Left lung (tissue), 14 donors: ENCODE measurements at places on chromosomes 12 and 14. TPM values are rescaled to one million over a fixed set of nuclear protein-coding genes. Genes with fewer than 3 reads are reported as not detected.

DNA sequence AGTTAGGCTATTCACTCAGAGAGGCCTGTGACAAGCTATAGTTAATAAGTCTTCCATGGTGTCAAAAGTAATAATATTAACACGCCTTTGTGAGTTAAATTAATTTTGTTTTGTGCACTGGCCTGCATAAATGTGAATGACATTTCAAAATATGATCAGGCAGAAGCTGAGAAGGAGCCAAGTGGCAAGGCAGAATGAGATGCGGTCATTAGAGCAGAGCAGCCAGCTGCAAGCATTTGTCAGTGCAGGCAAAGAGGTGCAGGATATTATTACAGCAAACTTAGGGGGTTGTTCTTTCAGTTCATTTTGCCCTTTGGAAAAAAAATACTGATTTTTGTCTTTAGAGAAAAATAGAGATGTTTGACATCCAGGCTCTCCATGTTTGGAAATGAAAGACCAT is 364.5 kb downstream of the PAWR start:
- no peak for DNase-seq

Gene PLBD1
- polyA plus RNA-seq: 26.3 TPM

DNA sequence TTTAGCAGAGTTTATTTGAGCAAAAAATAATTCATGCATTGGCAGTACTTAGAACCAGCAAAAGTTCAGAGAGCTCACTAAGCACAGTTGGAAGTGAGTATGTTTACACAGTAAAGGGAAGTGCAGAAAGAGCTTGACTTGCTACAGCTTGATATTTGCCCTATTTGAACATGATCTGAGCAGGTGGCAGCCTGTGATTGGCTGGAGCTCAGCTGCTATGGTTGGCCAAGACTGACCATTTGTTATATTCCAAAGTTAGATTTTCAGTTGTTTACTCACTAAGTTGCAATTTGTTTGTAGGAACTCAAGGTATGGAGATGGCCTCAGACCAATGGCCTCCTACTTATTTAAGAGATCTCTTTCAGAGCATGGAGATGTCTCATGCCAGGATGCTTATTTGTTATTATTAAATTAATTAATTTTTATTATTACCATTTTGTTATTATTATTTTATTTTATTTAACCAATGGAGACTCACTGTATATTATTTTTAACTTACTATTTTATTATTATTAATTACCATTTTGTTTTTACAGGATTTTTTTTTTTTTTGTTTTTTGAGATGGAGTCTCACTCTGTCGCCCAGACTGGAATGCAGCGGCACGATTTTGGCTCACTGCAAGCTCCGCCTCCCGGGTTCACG is 49.0 kb downstream of the ATP23 start:
- DNase-seq: no peak

- no peak for DNase-seq
Measured at GRCh38 chr12:129298921-129299320, 445.6 kb downstream of the GLT1D1 start.

Gene ASIC1
- 8.8 TPM for polyA plus RNA-seq

Gene C12orf42
- polyA plus RNA-seq: not detected

Gene TMEM119
- 44.4 TPM for polyA plus RNA-seq

Gene SLCO1B1
- polyA plus RNA-seq: not detected

Gene ZC2HC1C
- 5.7 TPM for polyA plus RNA-seq

DNA sequence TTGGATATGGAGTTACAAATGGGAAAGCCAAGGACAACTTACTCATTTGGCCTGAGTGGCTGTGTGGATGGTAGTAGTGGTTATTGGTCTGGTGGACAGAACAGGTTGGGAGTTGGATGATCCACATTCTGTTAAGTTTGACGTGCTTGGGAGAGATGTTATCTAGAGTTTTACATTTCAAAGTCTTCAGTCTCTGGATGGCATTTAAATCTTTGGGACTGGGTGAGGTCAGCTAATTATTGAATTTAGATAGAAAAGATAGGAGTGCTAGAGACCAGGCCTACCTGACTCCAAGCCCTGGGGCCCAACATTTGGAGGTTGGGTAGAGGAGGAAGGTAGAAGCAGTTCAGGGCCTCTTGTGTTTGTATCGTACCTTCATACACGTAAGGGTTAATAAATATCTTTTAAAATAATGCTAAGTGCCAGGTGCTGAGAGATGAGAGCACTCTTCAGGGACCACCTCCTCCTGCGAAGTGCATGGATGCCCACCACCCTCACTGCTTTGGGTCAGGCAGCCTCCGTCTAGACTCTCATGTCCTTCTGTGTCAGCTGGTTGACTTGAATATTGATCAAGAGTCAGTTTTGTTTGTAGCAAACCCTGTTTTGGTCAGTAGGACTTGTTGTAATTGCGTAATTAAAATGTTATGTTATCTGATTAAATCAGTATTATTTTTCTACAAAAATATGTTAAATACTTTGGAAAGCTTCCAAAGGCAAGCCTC is 460.4 kb upstream of the RGS6 start:
- DNase-seq: no peak

Gene DBX2
- not detected for polyA plus RNA-seq

DNA sequence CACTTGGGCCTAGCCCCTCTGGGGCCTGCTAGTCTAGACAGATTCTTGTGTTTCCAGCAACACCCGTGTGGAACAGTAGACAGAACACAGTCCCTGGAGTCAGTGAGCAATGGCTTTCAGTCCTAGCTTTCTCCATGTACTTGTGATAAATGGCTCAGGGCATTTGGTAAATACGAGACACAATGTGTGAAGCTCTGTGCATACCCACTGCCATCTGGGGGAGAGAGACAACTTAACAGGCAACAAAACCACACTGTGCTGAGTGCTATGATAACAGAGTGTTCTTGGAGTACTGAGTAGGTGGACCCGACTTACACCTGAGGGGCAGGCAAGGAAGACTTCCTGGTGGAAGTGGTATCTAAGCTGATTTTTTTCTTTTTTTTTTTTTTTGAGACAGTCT is 86.3 kb upstream of the TBX3 start:
- no peak for DNase-seq

Gene AHNAK2
- polyA plus RNA-seq: 1.4 TPM

DNA sequence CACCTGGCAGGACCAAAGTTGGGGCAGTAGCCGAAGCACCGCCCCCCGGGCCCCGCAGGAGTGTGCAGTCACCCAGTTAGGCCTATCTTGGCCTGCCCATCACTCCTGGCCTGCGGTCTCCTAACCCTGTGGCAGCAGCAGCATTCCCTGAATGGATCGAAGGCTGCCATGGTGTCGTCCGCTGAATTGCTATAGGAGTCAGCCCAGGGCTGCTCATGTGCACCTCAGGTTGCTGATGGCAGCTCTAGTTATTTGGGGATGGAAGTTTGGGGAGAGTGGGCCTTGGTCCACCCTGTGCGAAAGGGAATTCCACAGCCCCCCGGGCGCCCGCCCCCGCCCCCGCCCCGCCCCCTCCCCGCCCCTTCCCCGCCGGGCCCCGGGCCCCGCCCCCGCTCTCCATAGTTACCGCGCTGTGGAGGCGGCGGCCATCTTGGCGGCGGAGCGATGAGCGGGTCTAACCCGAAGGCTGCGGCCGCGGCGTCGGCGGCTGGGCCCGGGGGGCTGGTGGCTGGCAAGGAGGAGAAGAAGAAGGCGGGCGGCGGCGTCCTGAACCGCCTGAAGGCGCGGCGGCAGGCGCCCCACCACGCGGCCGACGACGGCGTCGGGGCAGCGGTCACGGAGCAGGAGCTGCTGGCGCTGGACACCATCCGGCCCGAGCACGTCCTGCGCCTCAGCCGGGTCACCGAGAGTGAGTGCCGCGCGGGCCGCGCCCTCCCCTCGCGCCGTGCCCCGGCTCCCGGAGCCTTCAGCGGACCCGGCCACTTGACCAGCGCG is at the start of gene UNC119B:
TSS of gene UNC119B (plus strand) at position 428 of the 774 bp plus-strand sequence. CDS start at position 445, 17 bp downstream.
- DNase-seq: peak; percentile 78

- DNase-seq: no peak
Measured at GRCh38 chr12:102429211-102430154, 50.9 kb downstream of the IGF1 start.

Gene SLCO1C1
- 1.1 TPM for polyA plus RNA-seq

DNA sequence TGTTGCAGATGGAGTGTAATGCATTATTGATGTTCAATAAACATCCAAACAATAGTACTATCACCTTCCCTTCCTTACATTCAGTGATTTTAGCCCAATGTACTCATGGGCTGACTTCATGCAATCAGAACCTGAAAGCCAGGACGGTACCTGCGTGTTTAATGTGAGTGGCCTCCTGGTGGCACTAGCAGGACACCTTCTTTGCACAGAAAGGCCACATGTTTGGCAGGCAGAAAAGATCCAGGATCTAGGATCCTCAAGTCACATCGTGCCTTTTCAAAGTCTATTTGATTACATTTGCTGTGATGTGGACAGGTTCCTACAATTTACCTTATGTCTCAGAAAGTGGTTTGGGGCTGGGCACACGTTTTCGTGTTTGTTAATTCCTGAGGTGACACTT is 82.9 kb downstream of the NEDD1 start:
- no peak for DNase-seq

DNA sequence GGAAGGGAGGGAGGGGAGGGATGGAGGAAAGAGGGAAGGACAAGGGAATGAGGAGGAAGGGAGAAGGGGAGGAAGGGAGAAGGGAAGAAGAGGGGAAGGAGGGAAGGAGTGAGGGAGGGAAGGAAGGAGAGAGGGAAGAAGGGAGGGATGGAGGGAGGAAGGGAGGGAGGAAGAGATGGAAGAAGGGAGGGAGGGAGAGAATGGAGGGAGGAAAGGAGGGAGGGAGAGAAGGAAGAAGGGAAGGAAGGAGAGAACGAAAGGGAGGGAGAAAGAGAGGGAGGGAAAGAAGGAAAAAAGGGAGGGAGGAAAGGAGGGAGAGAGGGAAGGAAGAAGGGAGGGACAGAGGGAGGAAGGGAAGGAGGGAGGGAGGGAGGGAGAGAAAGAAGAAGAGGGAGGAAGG is 49.5 kb downstream of the RIMBP2 start:
- no peak for DNase-seq

- no peak for DNase-seq
Measured at GRCh38 chr12:84756961-84757360, 155.6 kb downstream of the SLC6A15 start.

Gene NANOG
- 0.14 TPM for polyA plus RNA-seq
